ENCODE measurements at places on chromosomes 6 and 20.

DNA sequence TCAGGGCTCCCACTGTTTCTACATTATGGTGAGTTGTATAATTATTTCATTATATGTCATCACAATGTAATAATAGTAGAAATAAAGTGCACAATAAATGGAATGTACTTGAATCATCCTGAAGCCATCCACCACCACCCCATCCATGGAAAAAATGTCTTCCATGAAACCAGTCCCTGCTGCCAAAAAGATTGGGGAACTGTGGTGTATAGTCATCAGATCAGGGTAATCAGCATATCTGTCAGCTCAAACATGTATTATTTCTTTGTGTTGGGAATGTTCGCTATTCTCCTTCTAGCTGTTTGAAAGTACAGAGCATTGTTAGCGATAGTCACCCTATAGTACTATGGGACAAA is 33.8 kb upstream of the SLC22A23 start:
- DNase-seq = no peak

DNA sequence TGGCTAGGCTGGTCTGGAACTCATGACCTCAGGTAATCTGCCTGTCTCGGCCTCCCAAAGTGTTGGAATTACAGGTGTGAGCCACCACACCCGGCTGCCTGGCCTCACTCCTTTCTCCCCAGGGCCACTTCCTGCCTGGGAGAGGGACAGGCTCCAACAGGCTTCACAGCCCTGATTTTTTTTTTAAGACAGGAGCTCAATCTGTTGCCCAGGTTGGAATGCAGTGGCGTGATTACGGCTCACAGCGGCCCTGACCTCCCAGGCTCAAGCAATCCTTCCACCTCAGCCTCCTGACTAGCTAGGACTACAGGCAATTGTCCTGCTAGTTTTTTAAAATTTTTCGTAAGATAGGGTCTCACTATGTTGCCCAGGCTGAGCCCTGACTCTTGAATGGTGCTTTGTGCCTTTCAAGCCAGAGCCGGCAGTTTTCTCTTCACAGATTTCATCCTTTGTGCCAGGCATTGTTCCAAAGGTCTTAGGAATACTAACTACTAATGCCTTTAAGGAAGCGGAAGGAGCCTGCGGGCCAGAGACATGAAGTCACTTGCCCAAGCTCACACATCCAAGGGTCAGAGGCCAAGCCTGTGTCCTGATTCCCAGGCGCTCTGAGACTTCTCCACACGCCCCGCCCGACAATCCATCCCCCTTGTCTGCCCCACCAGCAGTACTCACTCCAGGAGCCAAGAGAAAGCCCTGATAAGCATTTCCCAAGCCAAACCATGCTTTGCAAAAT is 19.2 kb downstream of the CAPN11 start:
- DNase-seq = no peak

DNA sequence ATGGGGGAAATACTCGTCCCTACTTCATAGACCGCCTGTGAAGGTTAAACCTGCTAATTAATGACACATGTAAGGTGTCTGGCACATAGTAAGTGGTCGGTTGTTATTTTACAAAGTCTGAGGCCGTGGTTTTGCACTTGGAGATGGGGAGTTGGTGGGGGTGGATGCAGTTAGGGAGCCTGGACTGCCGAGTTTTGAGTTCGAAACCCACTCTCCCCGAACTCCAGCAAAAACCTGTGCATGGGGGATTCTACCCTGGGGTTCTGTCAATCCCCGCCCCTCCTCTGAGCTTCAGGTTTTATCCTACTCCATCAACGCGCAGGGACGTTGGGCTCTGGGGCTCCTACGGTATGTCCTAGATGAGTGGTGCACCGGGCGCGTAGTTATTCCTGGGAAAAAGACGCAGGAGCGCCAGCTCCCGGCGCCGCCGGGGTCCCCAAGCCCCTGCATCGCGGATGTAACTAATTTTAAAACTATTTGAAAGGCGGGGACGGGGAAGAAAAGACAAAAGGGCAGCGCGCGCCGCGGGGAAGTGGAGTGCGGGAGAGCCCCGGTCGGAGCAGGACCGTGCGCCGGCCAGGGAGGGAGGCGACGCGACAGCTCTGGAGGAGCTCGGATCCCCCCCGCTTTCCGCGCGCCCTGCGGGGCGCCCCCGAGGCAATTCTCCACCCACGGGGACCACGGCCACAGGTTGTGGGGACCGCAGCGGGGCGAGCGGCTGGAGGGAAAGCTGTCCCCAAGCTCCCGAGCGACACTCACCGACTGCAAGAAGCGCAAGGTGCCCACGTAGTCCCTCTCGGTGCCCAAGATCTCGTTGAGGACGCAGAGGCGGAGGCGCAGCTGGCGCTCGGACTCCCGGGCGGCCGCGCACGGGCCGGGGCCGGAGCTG is 672 bp downstream of the PREX1 start:
- no peak for DNase-seq

DNA sequence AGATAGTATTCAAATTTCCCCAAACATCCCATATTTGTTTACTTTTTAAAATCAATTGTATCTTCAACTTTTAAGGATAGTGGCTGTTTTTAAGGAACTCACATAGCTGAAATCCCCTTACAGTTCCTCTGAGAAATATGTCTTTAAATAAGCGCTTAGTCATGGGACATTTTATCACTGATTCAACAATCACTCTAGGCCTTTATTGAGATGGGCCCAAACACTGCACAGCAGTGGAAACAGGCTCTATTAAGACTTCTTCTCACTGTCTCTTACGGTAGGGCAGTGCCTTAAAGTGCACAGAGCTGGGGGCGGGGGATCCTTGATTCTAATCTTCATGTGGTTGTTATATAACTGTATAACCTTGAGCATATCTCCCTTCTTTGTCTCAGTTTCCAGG is 59.8 kb upstream of the RREB1 start:
- no peak for DNase-seq

- DNase-seq = no peak
Measured at GRCh38 chr6:38387461-38387860, 252.3 kb downstream of the BTBD9 start.

GRCh38 chr6:101878554-101879276 is 485.2 kb downstream of the GRIK2 start:
- DNase-seq = no peak
